Lung microvascular endothelial cell (primary cell): ENCODE measurements at places on chromosomes 6 and 20. TPM values are rescaled to one million over a fixed set of nuclear protein-coding genes. Genes with fewer than 3 reads are reported as not detected.

The C6orf52 gene
- 0.22 TPM in 1 of 2 replicates, not detected in the other for total RNA-seq

The TREML4 gene
- total RNA-seq, result not detected in 2 replicates

The RRAGD gene
- total RNA-seq, result 0.22 and 0.60 TPM in 2 replicates

The SAPCD1 gene
- total RNA-seq, result 1.6 and 2.0 TPM in 2 replicates

The EYS gene
- total RNA-seq, result under 0.01 TPM in 1 of 2 replicates, not detected in the other

The OVOL2 gene
- total RNA-seq, result not detected in 2 replicates

The TNNC2 gene
- total RNA-seq, result not detected in 2 replicates

The HLA-DQA1 gene
- not detected in 2 replicates for total RNA-seq

The MRPL14 gene
- total RNA-seq, result 65.4 and 67.1 TPM in 2 replicates

The KHDC1L gene
- total RNA-seq, result not detected in 2 replicates

The CST5 gene
- total RNA-seq, result not detected in 2 replicates

The SUPT3H gene
- 2.4 and 2.8 TPM in 2 replicates for total RNA-seq

The CD164 gene
- total RNA-seq, result 107 and 122 TPM in 2 replicates

The IL22RA2 gene
- not detected in 2 replicates for total RNA-seq

The RBM24 gene
- total RNA-seq, result 0.20 and 0.65 TPM in 2 replicates
